ENCODE measurements at places on chromosomes 1 and 21.

GRCh38 chr1:107309962-107310361 lies 169.1 kb downstream of the NTNG1 start:
- DNase-seq: no peak

- DNase-seq: no peak
These were observed 223.6 kb downstream of the LRRC7 start for GRCh38 chr1:69791311-69791710.

GRCh38 chr1:94084085-94084484 lies 36.9 kb downstream of the ABCA4 start:
- no peak for DNase-seq

DNA sequence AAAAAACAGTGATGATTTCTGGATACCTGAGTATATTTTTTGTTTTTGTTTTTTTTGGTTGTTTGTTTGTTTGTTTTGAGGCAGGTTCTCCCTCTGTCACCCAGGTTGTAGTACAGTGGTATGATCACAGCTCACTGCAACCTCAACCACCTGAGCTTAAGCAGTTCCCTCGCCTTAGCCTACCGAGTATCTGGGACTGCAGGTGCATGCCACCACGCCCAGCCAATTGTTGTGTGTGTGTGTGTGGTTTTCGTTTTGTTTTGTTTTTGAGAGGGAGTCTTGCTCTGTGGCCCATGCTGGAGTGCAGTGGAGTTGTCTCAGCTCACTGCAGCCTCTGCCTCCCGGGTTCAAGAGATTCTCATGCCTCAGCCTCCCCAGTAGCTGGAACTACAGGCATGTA lies 55.3 kb upstream of the RCC1 start:
- DNase-seq: no peak

DNA sequence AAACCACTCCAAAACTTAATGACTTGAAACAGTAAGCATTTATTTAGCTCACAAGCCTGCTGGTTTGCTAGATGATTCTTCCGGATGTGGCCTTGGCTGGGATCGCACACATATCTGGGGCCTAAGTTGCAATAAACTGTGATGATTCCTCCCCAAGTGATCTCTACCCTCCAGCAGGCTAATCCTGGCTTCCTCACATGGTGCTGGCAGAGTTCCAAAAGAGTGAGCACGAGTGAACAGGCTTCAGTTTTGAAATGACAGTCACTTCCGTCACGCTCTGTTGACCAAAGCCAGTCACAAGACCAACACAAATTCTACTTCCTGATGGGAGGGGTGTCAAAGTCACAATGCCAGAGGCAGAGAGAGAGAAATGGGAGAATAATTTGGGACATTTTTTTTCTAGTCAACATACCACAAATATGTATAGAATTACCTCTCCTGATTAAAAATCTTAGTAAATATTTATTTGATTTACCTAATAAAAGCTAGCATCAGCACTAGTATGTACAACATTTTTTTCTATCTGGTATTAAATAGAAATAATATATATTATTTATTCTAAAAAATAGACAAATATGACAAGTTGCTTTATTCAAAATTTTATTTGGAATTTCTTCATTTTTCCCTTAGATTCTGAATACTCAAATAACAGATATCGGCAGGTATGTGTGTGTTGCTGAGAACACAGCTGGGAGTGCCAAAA lies 292.7 kb downstream of the TPR start:
- no peak for DNase-seq

- DNase-seq: no peak
These were observed 54.0 kb downstream of the OLFML3 start for GRCh38 chr1:114033216-114033706.

DNA sequence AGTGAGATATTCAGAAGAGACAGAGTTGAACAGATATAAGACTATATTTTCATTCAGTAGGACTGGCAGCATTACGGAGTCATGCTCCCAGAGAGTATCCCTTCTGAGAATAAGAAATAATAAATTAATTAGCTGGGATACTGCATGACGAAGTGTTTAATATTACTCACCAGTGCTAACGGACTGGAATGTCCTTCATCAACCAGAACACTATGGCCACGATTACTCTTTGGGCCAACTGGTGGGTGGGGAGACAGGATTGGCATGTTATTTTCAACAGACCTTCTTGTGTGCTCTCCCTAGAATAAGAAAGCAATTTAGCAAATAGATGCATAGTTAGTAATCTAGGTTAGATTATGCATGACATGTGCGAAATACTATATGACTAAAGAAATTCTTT lies 32.4 kb downstream of the ERICH3 start:
- no peak for DNase-seq

DNA sequence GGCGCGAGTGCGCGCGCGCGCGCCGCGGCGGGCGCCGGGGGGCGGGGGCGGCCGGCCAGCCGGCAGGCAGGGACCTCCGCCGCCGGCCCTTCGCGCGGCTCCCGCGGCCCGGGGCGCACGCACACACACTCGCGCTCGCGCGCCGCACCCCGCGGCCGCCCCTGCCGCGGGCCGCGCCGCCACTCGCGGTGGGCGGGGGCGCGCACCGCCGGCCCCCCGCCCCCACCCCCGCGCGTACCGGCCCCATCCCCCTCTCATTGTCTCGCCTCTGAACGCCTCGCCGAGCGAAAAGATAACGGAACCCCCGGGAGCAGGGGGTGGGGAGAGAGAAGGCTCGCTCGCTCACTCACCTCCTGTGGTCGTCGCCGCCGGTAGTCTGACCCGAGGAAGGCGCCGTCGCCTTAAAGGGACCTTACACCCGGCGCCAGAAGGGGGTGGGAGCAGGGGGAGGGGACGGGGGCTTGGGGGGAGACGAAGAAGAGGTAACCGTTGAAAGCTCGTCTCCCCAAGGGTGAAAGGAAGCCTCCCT lies 428 bp downstream of the POGZ start:
- peak; percentile 49 for DNase-seq

GRCh38 chr1:157170677-157171515 lies 32.7 kb upstream of the ETV3 start:
- DNase-seq: no peak

- DNase-seq: no peak
These were observed 746 bp downstream of the TADA1 start for GRCh38 chr1:166875302-166875733.

DNA sequence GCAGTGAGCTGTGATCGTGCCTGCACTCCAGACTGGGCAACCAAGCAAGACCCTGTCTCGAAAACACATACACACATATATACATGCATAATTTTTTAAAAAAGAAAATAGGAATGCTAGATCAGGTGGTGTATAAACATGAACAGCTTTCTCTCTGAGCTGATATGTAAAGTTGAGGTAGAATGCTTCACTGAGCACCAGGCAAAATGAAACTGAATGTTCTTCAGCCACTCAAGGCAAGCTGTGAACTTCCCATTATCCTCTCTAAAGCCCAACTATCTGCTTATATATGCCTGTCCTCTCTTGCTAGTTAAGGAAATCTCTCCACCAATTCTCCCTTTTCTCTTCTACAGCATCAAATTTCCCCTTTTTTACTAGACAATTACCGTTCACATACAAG lies 93.0 kb downstream of the NUF2 start:
- DNase-seq: no peak

DNA sequence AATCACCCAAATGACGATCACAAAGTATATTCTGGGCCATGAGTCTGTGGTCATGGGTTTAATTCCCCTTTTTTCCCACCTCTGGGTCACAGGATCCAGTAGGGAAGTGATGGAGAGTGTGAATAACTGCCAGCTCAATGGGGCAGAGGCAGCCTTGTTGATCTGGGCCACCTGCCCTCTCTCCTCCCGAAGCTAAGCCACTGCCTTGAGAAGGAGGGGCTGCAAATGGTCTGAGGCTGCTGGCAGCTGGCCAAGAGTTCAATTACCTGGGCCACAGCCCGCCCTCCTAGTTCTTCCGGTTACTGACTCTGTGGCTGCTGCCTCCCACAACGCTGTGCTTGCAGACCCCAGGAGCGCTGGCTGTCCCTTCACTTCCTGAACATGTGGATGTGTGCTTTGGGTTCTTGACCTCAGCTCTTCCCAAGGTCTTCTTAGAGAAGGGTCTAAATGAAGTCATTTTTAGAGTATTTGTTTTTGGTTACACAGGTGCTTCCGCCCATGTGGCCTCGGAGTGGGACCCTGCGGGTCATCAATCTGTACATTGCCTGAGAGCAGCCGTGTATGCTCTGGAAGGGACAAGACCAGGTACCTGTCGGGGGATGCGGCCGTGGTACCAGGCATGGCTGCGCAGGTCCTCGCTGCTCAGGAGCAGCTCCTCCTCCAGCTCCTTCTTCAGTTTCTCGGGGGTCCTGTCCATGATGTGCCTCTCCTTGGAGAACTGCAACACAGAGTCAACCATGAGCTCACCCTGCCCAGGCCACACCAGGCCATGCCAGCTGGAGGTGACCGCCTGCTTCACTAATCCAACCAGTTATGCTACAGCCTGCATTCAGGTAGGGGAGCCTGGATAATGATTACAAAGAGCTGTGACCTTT lies 89.7 kb downstream of the BCAR3 start:
- DNase-seq: no peak

GRCh38 chr1:76084029-76084627 lies 9.6 kb downstream of the ST6GALNAC3 start:
- DNase-seq: no peak

DNA sequence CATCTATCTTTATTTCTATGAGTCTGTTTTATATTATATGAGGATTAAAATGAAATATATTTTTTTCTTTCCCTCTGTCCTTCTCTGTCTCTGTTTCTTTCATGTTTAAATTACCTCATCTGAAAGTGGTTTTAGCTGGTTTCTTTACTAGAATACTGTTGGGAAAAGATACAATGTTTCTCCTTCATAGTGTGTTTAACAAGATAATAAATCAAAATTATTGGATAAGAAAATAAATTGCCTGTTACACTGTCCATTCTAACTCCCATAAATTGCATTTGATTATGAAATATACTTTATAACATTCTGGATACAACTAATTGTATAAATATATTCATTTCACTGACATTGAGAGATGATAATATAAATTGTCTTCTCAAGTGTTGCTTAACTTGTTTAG lies 1168.0 kb downstream of the PLA2G4A start:
- DNase-seq: no peak

GRCh38 chr1:156808186-156809030 lies 8.2 kb downstream of the SH2D2A start:
- DNase-seq: no peak

GRCh38 chr1:205301842-205302588 lies 19.5 kb downstream of the NUAK2 start:
- no peak for DNase-seq

DNA sequence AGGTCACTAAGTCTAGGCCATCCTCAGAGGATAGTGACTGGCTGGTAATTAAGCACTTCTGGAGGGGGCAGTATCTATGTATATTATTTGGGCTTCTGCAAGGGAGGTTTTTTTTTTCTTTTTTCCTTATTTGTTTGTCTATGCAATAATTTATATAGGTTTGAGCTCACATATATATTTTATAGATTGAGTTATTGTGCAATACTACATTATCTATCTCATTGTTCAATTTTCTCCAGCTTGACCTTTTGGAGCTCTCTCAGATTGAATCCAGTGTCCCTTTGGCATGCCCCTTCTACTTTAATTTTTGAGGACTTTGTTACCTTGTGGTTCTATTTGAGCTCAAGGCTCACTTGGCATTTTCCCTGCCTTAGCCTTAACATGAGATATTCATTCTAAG lies 852.1 kb downstream of the KCNT2 start:
- no peak for DNase-seq

DNA sequence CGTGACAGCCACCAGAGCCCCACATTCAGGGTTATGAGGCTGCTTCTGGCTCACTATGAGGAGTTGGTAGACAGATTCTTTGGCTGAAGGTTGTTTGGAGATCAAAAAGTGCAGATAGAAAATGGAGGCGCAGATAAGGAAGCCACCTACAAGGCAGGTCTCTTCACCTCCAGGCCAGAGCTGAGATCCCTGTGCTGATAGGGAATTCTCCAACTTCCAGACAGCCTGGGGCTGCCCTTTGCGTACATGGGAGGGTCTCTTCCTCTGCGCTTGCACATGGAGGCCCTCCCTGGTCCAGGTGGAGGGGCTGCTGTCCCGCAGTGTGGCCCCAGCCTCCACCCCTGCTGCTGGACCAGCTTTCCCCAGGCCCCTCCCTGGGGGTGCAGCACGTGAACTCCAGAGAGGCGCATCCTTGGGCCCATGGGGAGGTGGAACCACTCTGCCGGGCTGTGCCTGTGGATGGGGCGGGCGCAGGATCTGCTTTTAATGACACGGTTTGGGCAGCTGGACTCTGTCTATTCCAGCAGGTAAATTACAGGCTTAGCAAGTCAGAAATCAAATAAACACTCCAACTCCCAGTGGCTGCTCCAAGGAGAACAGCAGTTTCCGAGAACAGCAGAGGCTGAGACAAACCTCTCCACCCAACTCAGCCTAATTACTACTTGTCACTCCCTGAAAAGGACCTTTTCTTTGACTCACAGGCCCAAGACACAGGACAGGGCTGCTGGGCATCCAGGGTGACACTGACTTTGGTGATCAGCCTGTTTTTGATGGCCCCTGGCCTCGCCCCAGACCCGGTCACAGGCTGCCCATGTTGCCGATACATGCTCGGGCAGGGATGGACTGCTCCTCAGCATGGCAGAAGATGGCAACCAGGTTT lies 12.4 kb downstream of the OXCT2 start:
- DNase-seq: no peak

GRCh38 chr1:228286505-228287417 lies 78.9 kb downstream of the OBSCN start:
- DNase-seq: no peak

DNA sequence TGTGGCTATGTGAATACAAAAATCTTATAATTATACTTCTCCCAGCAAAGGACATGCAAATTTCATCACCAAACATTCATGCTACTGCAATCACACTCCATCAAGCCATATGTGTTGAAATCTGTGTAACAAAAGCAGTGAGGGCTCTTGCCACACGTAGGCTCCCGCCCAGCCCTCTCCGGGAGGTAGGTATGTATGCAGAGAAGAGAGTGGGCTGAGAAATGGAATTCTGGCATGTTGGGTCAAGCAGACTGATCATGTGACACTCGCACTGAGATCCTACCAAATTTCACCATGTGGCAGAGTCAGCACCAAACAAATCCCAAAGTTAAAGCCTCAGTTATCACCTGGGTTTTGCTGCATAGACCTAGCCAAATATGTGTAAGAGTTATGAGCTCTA lies 49.7 kb downstream of the APP start:
- no peak for DNase-seq

DNA sequence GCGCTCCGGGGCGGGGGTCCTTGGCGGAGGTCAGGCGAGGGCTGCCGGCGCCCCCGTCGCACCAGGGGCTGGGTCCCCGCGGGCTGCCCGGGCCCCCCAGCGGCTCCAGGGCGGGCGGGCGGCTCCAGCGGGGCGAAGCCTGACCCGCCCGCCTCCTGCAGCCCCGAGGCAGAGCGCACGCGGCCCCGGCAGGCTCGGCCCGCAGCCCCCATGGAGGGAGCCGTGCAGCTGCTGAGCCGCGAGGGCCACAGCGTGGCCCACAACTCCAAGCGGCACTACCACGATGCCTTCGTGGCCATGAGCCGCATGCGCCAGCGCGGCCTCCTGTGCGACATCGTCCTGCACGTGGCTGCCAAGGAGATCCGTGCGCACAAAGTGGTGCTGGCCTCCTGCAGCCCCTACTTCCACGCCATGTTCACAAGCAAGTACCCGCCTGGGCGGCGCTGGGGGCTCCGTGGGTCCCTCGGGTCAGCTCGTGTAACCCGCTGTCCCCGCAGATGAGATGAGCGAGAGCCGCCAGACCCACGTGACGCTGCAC lies 817 bp downstream of the KLHL17 start:
- no peak for DNase-seq
